ENCODE measurements at places on chromosomes 6 and 20. TPM values are rescaled to one million over a fixed set of nuclear protein-coding genes. Genes with fewer than 3 reads are reported as not detected.

Gene WFDC5
- total RNA-seq: not detected

- no peak for DNase-seq
Observed at GRCh38 chr20:38267901-38268514, 7.5 kb upstream of the KIAA1755 start.

GRCh38 chr6:49606721-49607390, 29.8 kb downstream of the RHAG start:
- DNase-seq: peak; percentile 26

Gene GGTLC1
- total RNA-seq: not detected

Gene NFYA
- 38.0 TPM for total RNA-seq

DNA sequence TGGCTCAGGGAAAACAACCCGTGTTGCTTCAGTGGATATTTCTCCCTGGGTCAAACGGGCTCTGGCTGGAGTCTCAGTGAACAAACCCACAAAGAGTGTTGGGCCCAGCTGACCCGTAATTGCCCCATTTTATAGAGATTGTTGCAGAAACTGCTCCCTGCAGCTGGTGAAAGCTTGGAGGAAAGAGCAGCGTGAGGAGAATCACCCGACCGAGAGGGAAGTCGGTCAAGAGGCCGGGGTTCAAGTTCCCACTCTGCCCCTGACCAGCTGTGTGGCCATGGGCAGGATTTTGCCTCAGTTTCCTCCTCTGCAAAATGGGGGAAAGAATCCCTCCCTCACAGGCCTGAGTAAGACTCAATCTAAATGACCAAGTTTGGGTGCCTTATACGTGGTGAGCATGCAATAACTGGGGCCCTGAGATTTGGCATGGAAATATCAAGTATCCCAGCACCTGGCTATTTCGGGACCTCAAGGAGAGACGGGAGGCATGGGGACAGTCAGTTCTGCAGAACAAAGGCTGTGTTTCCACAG, 1.7 kb upstream of the TGM2 start:
- no peak for DNase-seq

- DNase-seq: no peak
Observed at GRCh38 chr6:39075807-39076622, 27.4 kb downstream of the GLP1R start.

- DNase-seq: no peak
Observed at GRCh38 chr20:60751826-60752225, 500.2 kb upstream of the CDH4 start.

Gene SLC22A7
- not detected for total RNA-seq

GRCh38 chr6:27825025-27825793, 87.0 kb downstream of the OR2B2 start:
- no peak for DNase-seq

Gene MRAP2
- total RNA-seq: not detected

Gene ARMH2
- total RNA-seq: not detected

Gene POLR1H
- 74.6 TPM for total RNA-seq

Gene CLPSL1
- not detected for total RNA-seq

DNA sequence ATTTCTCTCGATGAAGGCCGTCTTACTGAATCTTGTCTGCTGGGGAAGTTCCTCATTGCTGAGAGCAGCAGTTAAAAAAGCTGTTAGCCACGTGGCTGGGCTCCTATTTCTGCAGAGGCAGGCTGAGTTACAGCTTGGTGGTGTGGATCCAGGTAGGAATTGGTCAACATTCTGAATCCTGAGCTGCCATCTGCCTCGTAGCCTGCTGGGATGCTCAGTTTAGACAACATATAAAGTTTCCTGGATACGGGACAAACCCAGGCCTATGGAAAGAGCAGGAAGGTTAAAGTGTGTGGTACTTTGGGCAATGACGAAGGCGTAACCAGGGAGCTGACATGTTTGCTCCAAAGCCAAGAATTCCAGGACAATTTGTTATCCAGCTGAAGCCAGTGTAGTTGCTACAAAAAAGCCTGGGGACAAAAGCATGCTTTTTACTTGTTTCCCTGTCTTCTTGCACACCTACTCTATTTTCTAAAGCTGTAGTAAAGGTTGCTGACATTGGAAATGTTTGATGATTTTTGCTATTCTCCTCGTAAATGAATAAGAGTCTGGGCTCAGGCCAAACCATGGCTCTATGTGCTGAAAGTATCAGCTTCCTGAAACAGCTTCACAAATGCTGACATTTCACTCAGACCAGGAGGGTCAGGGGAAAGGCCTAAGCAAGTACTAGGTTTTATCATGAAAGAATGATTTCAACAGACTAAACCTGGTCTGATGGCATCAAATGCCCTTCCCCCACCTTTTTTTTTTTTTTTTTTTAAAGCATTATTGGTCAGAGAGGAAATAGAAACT, 12.4 kb upstream of the MYLK2 start:
- DNase-seq: no peak

GRCh38 chr6:42352856-42353564, 98.7 kb downstream of the TRERF1 start:
- no peak for DNase-seq

Gene SLC13A3
- total RNA-seq: not detected

Gene TMEM217
- 0.81 TPM for total RNA-seq

Gene SPATA25
- total RNA-seq: 0.52 TPM

GRCh38 chr6:32415521-32416019, 8.6 kb upstream of the BTNL2 start:
- peak; percentile 90 for DNase-seq

Gene POM121L2
- not detected for total RNA-seq

Gene PDCD2
- total RNA-seq: 109 TPM

Gene BCAS1
- total RNA-seq: not detected

DNA sequence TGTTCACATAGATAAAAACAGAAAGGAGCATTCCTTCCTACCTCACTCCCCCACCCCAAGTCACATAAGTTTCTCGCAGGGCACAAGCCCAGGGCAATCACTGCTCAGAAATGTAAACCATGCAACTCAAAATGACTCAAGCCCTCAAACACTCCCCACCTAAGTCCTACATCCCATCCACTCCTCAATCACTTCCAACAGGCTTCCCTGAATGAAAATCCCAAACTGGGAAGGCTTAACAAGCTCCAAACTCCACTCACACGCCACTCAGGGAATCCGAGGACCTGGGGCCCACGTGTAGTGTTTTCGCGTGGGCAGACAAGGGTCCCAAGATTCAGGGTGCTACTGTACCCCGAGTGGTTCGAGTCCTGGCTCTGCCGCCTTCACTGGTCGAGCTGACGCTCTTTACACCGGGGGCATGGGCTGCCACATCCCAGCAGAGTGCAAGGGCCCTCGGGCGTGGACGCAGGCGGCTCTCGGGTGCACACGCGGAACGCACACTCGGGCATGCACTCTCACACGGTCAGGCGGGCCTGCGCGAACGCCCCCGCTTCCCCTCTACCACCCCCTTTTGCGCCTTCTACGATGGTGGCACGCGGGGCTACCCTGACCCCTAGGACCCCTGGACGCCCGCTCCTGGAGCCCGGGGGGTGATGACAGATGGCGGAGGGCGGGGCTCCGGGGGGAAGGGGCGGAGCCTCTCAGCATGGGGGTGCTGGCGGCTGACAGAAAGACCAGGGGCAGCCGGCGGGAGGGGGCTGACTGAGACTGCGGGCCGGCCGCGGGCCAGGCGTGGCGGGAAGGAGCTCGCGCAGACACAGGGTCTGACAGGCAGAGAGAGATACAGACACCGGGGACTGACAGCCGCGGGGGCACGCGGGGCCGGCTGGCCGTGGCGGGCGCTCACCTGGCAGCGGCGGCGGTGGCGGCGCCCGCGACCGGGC, 657 bp downstream of the ZHX3 start:
- peak; percentile 74 for DNase-seq

Gene CD24
- 0.30 TPM for total RNA-seq

DNA sequence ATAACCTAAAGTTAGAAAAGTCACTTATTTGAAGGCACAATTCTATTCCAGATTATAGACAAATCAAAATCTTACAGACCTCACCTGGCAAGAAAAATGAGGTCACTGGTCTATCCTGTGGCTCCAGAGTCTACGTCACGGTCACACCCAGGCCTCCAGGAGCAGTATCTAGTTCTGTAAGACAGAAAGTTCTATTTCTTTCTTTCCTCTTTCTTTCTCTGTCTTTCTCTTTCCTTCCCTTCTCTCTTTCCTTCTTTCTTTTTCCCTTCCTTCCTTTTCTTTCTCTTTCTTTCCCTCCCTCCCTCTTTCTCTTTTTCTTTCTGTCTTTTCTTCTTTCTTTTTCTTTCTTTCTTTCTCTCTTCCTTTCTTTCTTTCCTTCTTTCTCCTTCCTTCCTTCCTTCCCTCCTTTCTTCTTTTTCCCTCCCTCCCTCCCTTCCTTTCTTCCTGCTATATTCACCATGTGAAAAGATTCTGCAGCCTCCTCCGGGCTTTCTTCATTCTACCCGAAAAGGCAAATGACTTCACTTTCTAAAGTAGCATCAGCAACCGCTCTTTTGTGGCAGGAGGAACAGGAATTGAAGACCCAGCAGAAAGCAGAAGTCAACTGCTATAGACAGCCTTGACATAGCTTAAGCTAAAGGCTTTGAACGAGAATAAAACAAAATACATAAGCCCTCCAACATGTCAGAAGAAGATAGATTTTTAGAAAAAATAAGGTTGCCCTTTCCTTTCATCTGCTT, 83.9 kb upstream of the SIRPG start:
- DNase-seq: no peak

Data from activated naive CD4-positive, alpha-beta T cell treated with anti-CD3 and anti-CD28 coated beads for 36 hours (primary cell).